Stimulated activated CD8-positive, alpha-beta memory T cell treated with anti-CD3 and anti-CD28 coated beads, Interleukin-4, amount 100 ng/mL, for 48 hours (primary cell): ENCODE measurements at places on chromosomes 11 and 22.

GRCh38 chr11:113507341-113507740 lies 32.1 kb upstream of the DRD2 start:
- no peak for DNase-seq

DNA sequence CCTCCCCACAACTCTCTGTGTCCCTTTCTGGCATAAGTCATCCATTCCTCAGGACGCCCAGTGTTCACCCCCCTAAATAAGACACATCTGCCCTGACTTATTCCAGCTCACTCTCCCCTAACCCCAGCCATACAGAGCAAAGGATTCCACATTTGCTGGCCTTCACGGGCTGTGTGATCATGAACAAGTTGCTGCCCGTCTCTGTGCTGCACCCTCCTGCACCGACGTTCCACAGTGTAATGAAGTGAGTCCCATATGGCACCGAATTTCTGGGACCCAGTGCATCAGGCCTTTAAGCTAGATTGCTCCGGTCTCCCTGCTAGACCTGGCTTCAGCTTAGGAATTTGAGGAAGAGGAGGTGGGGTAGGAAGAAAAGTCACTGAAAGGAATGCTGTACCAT lies 22.4 kb upstream of the LRRC32 start:
- DNase-seq = no peak

DNA sequence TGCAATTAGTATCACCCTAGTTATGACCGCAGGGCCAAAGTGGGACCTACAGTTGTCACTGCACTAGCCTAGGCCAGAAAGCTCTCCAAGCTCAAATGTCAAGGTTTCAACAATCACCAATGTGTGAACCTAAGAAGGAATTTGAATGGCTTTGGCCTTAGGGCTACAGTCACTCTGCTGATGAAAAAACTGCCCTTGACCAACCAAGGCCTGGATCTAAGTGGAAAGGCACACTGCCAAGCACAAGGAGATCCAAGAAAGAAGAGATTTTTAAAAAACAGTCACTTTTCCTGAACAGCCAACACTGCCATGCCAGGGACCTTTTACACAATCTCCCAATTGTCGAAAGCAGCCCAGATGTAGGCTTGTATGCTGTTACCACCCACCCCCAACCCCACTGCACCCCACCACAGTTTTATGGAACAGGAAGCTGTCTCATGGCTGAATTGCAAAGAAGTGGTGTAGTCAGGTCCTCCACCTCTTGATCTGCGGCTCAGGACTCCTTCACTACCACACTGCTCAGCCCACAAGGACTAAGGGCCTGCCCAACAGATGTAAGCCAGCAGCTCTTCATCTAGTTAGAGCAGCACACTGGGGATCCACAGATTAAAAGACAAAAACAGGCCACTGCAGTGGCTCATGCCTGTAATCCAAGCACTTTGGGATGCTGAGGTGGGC lies 32.9 kb downstream of the SMCO4 start:
- no peak for DNase-seq

DNA sequence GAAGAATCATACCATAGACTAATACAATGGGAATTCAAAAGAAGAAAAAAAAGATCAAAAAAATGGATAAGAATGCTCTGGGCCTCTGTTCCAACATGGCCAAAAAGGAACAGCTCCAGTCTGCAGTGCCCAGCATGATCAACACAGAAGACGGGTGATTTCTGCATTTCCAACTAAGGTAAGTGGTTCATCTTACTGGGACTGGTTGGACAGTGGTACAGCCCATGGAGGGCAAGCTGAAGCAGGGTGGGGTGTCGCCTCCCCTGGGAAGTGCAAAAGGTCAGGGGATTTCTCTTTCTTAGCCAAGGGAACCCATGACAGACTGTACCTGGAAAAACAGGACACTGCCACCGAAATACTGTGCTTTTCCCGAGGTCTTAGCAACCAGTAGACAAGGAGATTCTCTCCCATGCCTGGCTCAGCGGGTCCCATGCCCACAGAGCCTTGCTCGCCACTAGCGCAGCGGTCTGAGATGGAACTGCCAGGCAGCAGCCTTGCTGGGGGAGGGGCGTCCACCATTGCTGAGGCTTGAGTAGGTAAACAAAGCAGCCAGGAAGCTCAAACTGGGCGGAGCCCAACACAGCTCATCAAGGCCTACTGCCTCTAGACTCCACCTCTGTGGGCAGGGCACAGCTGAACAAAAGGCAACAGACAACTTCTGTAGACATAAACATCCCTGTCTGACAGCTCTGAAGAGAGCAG lies 428.4 kb downstream of the MN1 start:
- DNase-seq = no peak

DNA sequence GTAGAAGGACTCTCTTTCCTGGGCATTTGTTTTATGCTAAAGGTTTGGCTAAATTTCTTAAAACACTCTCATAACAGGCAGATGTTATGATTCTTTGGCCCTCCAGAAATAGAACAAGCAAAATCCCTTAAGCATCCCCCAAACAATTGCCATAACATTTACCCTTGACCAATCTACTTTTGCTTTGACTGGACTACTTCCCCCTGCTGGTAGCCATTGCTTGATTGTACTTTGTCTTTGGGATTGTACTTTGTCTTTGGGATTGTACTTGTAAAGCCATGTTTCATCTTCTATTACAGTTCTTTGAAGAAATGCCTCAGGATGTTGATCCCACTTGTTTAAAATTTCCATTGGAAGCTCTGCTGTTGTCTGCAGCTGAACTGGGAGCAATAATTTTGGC lies 53.3 kb upstream of the GLYAT start:
- no peak for DNase-seq

DNA sequence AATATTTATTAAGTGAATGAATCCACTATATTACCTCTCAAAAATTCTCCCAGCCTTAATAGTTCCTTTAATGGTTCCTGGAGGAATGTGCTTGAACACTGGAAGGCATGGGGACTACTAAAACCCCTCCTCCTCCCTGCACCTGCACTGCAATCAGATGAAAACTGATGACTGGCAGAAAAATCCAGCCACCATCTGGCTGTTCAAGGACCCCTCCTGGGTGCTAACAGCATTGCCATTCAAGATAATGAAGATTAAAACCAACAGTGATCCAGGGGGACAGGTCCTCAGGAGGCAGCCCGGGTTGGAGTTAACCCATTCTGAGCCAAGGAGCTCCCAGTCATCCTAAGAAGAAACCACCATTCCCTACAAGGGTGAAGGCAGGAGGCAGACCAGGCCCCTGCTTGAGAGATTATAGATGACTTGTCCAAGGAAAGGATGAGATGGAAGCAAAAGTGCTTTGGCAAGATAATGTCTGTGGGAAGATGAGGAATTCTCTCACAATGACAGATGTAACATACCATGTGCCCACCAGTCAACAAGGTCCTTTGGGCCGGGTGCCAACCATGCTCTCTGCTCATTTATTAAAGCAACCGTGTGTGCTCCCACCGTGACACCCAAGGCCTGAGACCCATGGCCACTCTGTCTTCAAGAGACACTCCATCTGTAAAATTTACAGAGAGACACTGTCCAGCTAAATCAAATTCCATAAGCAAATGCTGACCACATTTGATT lies 90.6 kb downstream of the LARGE1 start:
- no peak for DNase-seq

DNA sequence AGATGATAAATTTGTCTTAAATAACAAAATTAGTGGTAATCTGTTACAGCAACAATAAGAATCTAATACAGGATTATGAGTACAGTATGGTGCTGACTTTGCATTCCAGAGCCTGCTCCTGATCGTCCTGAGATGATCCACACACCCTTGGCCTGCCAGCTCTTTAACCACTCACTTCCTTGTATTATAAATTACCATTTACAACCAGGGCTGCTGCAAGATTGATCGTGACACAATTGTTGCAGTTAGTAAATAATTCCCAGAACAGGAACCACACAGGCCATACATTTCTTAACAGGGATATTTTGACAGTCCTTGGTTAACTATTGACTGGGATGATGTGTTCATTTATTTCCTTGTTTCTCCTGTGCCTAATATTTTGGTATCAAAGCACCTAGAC lies 3.8 kb upstream of the CBLIF start:
- no peak for DNase-seq

GRCh38 chr11:126544108-126545056 lies 188.9 kb downstream of the ST3GAL4 start:
- DNase-seq = no peak

DNA sequence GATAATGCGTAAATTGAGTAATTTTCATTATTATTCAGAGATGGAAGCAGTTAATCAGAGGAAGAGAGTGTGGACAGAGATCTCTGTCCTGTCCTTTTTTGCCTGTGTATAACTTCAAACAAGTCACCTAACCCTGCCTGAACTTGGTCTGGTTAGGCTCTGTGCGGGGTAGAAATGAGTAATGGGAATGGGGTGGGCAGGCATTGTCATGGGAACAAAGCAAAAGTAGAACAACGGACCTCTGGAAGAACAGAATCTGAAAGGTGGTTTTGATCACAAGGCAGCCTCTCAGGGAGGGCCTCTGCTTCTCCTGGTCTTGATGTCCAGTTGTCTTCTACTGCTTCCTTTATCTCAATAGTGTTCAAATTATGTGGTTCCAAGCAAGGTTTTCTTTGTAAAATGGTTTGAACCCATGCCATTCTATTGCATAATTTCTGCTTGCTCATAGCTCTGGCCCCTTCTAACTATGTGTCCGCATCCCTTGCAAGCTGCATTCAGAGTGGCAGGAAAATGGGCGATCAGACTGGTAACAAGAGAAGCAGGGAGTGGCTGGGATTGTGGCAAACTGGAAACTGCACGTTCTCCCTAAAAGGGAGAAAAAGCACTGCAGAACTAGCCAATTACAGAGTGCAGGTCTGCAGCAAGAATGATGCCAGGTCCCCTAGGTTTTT lies 76.1 kb downstream of the PRR5L start:
- DNase-seq = no peak

GRCh38 chr11:79678780-79679452 lies 238.1 kb upstream of the TENM4 start:
- no peak for DNase-seq

- DNase-seq = no peak
These were observed 37.9 kb downstream of the PIWIL3 start for GRCh38 chr22:24736526-24737053.

- no peak for DNase-seq
These were observed 696.7 kb upstream of the CCDC90B start for GRCh38 chr11:83982825-83983224.

GRCh38 chr11:95175818-95176380 lies 55.1 kb downstream of the SESN3 start:
- DNase-seq = no peak

- no peak for DNase-seq
These were observed 404.6 kb upstream of the DDI1 start for GRCh38 chr11:103631841-103632240.

GRCh38 chr22:19118329-19118880 lies 3.8 kb downstream of the DGCR2 start:
- no peak for DNase-seq

GRCh38 chr22:22329792-22330191 lies 85.2 kb downstream of the VPREB1 start:
- no peak for DNase-seq

DNA sequence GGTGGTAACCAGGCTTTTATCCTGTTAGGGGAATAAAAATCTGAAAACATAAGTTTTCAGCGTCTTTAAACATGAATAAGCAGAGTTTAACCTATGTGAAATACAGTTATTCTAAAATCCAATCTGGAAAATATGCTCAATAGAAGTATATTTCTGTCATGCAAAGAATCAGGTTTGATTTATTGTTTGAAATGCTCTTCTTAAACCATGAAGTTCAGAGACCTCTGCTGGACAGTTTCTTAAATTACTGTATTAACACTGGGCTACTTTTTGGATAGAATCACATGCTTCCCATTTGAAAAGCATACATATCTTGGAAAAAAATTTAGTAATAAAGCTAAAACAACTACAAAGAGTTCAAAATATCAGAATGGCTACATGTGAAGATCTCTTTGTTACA lies 25.4 kb downstream of the APIP start:
- DNase-seq = no peak

DNA sequence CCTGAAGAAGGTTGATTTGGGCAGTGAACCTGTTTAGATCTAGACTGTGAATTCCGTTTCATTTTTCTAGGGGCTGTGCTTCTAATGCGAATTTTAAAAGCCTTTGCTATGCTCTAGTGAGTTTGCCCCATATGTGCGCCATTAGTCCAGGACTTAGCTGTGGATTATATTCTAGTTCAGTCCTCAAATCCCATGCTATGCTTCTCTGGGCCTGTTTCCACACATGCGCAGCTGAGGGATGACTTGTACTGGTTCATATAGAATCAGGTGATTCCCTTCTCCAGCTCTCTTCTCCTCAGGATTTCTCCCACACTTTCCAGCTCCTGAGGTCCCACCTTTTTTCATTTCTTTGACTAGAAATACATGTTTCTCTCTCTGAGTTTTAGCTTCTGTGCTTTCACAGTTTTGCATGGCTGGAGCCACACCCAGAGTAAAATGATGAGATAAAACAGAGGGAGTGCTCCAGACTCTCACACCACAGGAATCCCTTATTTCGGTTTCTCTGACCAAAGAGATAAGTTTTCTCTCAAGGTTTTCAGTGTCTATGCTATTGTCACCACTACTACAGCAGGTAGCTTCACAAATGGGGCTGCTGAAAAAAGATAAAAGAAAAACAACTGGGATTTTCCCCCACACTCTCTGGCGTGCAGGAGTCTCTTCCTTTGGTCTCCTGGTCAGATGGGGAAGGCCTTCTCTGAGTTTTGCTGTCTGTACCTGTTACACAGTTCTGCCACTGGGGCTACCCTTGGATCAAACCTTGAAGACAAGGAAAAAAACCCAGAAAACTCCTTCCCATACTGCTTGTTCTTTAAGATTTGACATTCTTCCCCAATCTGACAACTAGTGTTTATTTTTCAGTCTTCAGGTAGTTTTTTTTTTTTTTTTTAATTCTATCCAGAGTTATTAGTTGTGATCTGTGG lies 96.2 kb upstream of the TEAD1 start:
- DNase-seq = no peak

DNA sequence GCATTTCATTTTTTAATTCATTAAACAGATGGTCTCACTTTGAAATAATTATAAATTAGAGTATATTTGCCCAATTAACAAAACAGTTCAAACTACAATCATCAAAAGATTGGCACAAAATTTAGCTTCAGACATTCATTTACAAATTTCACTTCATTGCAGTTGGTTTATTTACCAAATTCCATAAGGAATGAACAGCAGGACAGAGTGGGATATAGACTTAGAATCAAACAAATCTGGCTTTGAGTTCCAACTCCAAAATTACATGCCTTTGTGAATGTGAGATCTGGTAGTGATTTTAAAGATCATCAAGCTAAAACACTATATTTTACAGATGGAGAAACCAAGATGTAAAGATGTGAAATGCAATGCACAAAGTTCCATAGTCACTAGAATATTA lies 310.7 kb upstream of the CNTN5 start:
- DNase-seq = no peak

DNA sequence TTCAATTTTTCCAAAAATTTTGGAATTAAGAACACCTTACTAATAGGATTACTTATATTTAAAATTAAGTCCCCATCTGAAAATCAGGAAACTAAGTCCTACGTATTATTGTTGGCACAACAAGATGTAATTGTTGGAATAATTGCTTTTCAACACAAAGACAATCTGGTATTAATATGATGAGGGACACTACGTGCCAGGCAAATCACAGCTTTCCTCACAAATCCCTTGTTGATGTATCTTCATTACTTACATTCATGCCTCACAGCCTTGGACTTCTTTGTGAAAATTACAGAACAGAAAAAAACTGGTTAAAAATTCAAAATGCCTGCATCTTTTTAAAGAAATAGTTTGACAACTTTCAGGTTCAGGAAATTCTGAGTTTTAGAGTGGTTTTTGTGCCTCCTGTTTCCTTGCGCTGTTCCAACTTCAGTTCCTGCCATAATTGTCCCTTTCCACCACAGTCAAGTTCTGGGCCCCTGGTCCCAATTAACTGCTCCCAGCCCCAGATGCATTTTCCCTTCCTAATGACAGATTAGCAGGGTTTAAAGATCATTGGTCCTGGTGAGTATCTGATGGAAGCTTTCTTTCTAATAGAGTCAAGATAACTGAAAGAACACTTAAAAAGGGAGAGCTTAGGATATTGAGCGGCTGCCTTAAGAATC lies 23.3 kb upstream of the CCDC34 start:
- DNase-seq = no peak
